ENCODE measurements at places on chromosomes 3 and 15.

DNA sequence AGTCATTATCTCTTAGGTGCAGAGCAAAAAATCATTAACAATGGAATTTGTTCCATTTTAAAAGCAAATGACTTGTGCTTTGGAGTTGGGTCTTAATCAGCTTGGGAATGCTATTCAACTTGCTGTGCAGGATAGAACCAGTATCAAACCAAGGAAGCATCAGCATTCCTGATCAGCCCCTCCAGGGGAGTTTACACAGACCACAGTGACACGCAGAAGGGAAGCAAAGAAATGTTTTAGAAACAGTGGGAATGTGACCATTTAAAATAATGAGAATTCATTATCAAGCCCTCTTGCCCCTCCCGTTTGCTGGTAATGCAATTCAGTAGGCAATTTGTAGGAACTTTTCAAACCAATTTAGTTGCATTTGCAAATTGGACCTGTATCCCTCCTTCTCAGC, 155.1 kb downstream of the LRTM1 start:
- DNase-seq, result no peak

GRCh38 chr15:72770673-72771328, 12.8 kb downstream of the ADPGK start:
- no peak for DNase-seq

DNA sequence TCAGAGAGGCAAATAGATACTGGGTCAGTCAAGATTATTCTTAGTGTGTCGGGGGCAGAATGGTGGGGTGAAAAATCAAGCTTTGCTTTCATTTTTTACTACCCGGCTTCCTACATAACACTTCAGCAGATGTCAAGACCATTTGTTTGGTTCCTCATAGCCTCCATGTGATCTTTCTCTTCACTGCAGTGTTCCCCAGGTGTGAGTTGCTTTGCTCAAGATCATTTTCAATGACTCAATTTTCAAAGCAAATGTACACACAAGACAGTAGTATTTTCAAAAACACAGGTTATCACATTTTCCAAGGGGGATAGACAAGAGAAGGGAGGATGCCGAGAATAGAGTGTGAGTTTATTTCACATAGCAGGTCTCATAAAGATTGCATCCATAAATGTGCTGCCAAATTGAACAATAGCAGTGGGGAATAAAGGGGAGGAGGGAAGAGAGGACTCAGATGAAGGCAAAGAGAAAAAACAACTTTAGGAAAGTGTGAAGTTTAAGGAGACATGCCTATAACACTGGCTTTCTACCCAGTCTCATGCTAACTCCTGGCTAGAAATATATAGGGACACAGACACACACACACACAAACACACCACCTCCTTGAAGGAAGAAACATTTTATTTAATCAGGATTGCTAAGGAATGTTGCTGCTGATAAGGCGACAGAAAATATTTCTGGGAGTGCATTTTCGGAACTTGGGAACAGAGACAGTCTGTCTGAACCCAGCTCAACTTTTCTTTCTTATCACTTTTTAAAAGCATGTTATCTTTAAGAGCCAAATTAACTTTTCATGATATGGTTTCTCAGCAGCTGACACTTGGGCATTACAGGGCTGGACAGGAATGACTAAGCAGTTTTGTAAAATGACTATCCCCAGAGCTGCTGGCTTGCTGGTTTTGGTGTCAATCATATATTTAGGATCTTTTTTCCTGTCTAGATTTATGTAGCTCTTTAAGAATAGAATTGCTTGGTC, 402.4 kb downstream of the RBMS3 start:
- DNase-seq, result no peak

GRCh38 chr3:190902292-190902691, 39.8 kb upstream of the GMNC start:
- peak; percentile 4 for DNase-seq

DNA sequence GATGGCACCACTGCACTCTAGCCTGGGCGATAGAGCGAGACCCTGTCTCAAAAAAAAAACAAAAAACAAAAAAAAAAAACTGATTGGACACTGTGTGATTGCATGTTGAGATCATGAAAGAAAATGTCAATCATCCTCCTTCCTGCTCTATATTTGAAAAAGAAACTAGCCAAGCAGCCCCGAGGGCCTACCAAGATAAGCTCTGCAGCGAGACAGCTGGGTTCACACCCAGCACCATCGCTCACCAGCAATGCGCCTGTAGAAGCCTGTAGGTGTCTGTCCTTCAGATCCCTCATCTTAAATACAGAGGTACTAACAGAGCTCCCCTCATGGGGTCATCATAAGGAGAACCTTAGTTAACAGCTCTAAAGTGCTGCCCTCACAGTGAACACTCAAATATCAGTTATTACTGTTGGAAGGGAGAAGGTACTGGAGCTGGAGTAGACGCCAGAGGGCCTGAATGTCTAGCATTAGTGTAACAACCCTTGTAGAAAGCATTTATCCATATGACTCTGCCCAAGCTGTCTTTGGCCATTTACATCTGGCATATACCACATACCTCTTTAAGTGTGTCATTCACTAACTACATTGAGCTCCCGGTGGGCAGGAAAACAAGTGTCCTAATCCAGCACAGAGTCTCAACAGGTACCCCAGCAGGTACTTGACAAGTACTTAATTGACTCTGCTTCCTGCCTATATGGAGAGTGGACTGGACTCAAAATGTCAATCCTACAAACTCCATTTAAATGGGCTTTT, 22.9 kb downstream of the MYLK start:
- DNase-seq, result no peak

GRCh38 chr3:124791142-124791541, 60.9 kb downstream of the UMPS start:
- DNase-seq, result no peak

GRCh38 chr3:121690777-121691405, 30.2 kb upstream of the HCLS1 start:
- no peak for DNase-seq

DNA sequence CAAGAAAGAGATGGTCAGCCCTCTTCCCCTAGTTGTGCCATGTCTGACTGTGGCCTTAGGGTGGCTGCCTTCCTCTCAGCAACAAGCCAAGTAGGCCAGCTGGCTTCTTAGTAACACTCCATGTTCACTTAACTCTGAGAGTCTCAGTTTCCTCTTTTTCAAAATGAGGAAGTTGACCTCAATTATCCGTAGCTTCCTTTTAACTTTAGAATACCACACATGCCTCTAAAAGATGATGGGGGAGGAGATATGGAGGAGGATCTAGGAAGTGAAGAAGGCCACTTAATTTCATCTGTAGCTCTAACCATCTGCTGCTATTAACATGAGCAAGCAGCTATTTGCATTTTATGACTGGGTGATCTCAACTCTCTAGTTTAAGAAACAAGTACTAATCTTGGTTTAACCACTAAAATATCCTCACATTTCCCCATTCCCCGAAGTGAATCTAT, 32.9 kb downstream of the CD200R1L start:
- DNase-seq, result peak; percentile 93

- DNase-seq, result no peak
Observed at GRCh38 chr3:125087768-125088391, 32.1 kb upstream of the HEG1 start.

Measured in inflammatory macrophage (primary cell).